T47D (cell line): ENCODE measurements at places on chromosomes 13 and 19.

DNA sequence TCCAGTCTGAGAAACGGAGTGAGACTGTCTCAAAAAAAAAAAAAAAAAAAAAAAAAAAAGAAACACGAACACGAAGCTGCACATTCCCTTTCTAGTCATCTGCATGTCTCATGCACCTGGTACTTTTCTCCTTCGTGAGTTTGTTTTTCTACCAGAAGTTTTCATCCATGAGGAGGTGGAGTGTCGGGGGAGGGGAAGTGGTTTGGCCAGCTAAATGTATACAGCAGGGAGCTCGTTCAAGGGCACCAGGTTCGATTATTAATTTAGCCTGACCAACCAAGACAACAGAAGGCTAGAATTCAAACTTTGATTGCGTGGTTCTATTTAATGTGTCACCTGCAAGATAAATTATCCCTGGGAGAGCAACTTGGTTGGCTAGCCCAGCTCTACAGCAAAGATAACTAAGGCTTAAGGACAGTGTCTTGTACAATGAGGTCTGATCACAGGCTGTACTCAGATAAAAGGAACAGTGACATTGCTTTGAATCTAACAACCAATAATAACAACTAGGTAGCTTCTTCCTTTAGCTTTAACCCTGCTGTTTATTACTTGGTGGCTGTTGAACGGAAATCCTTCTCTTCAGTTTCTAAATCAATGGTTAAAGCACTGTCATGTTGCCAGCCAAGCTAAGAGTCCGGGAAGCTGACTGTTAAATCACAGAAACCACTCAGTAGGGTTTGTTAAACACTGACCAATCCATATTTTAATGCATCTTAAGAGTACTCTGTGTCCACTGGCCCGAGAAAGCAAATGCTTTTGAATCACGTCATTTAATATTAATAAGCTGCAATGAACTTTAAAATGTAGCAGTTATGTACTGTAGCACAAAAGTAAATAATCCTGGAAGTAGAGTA, 98.4 kb upstream of the STARD13 start:
- DNase-seq, result no peak

DNA sequence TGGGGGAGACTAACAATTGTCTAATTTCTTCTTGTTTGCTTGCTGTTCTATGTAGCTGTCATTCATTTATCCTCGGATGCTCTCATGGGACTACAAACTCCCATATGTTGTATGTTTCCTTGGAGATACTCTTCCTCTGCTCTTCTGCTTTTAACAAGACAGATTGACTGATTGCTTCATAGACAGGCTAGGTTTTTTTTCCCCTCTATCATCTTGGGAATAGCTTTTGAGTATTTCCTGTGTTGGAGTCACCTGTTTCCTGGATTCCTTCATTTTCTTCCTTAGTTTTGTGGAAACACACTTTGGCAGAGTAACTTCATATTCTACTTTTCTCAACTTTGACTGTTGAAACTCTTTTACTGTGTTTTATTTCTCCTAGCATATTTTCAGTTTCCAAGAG, 27.6 kb downstream of the EDNRB start:
- DNase-seq, result no peak

GRCh38 chr19:49923055-49924003, 5.7 kb upstream of the ATF5 start:
- no peak for DNase-seq

DNA sequence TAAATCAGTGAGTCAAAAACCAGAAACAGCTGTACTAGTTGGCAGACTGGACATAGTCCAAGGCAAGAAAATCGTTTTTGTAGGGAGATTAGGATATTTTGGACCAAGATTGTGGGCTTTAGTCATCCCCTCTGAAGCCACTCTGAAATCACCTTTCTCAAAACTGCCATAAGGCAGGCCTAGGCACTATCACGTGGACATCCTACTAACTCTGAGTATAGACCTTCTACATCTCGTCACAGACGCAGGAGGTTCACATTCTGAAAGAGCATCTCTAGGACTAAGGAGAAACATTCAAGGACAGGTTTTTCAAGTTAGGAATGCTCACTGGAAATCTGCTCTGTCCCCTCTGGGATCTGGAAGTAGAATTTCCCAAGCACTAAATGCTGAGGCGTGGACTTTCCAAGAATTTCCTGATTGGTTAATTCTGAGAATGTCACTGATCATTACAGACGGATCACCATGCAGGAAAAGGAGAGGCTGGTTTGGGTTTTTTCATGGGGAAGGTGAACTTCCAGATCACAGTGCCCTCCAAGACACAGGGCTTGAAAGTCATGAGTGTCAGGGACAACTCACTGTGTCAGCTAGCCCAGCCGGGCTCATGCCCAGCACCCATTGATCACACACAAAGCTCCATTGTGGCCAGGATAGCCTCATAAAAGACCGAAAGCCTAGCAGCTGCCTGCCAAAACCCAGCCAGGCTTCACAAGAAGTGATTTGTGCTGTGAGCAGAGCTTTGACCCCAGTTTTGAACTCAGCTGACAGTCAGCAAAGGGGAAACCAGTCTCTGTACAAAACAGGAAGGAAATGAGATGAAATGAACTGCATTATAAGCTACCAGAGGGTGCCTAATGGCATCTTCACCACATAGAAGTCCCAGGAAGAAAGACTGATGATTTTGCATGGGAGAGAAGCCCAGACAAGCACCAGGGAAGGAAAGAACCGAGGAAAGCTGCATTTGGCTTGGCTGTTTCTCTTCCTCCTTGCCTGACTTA, 2.7 kb upstream of the RUBCNL start:
- DNase-seq, result no peak

DNA sequence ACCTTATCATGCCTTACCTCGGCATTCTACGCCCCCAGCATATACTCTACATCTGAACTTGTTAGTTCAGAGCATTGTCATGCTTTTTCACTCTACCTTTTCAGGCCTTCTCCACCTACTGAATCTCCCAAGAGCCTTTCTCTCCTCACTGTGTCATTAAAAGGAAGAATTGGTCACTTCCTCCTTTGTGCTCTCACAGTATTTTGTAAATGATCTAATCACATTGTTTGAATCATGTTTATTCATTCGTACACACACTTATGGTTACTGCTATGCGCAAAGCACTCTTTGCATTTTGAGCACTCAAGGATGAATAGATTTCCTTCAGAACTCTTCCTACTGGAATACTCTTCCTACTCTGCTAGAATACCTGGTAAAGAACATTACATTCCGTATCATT, 15.8 kb upstream of the ELF1 start:
- no peak for DNase-seq

- no peak for DNase-seq
Measured at GRCh38 chr19:15631817-15632216, 8.9 kb upstream of the CYP4F3 start.

GRCh38 chr13:44833139-44833538, 156.1 kb downstream of the NUFIP1 start:
- no peak for DNase-seq

DNA sequence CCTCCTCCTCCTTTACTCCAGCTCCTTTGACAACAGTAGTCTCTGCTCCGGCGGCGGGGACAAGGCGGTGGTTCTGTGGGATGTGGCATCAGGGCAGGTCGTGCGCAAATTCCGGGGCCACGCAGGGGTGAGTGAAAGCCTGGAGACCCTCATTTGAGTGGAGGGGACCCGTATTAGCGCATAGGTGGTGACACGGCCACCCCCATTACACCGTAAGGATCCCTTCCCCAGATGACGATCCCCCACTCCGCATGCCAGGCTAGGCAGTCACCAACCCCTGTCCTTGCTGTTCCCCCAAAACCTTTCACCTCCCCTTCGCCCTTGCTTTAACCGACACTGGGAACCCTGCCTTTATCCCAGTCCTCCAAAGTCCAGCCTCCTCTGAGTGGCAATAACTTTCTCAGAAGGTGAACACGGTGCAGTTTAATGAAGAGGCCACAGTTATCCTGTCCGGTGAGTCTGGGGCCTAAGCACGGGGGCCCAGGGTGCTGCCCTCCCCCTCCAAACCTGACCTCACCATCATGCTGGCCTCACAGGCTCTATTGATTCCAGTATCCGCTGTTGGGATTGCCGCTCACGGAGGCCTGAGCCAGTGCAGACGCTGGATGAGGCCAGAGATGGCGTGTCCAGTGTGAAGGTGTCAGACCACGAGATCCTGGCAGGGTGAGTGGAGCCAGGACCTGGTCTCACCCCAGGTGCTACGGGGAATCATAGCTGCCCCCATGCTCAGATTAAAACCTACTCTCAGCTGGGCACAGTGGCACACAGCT, 3.7 kb downstream of the WDR83 start:
- DNase-seq, result no peak

DNA sequence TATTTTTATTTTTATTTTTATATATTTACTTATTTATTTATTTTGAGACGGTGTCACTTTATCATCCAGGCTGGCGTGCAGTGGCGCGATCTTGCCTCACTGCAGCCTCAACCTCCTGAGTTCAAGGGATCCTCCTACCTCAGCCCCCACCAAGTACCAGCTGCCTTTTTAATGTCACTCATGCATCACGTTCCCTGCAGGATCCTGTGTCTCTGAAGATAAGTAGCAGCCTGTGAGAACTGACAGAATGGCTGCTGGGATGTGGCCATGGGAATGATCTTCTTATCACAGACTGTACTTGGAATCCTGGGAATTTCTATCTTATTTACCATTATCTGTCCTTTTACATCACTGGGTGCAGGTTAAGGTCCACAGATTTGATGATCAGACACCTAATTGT, 9.2 kb upstream of the ZNF761 start:
- no peak for DNase-seq

GRCh38 chr13:50912851-50913250, 3.3 kb downstream of the RNASEH2B start:
- no peak for DNase-seq

- no peak for DNase-seq
Measured at GRCh38 chr13:30615866-30616541, 1.7 kb upstream of the USPL1 start.

DNA sequence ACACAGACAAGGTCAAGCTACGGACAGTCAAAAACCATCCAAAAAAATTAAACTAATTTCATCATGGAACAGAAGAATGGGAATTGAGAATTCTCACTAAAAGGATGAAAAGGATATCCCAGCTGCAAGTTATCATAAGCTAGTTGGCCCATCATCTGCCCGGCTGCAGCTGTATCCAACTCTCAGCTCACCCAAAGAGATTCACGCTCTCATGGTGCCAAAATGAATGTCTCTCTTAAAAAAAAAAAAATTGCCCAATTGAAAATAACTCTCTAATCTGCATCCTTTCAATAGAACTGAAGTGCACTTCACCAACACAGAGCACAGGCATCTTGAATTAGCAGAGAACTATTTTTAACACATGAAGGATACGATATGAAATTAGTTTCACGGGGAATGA, 20.0 kb downstream of the ENOX1 start:
- DNase-seq, result no peak

GRCh38 chr19:4185413-4186086, 3.1 kb downstream of the ANKRD24 start:
- no peak for DNase-seq

DNA sequence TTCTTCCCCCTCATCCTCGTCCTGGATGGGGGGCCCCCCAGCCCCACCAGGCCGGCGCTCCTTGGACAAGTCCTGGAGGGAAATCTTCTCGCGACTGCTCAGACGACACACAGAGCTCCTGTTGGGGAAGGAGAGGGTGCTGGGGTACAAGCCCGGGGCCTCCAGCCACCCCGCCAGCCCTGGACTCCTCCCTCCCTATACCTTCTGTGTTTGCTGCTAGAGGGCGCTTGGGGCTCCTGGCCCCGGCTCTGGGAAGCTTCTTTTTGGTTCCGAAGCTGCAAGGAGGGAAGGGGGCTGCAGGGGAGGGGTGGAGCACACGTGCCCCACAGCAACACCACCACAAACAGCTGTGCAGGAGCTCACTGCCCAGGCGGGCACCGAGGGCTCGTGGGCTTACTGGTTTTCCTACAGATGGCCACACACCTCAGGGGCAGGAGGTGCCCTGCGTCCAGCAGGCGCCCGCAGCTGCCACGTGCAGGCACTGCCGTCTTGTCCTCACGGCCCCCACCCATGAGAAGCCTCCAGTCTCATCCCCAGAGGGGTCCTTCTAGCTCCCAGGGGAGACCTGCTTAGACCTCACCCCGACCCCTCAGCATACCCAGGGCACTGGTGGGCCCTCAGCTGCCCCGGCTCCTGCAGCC, 20.5 kb downstream of the EPS8L1 start:
- no peak for DNase-seq

- no peak for DNase-seq
Measured at GRCh38 chr19:42323852-42324654, 1.4 kb upstream of the MEGF8 start.

- no peak for DNase-seq
Measured at GRCh38 chr13:27177852-27178251, 6.2 kb upstream of the USP12 start.

GRCh38 chr19:32189956-32190706, 155.3 kb upstream of the ZNF507 start:
- no peak for DNase-seq

GRCh38 chr19:597406-598315, 8.0 kb downstream of the HCN2 start:
- no peak for DNase-seq

DNA sequence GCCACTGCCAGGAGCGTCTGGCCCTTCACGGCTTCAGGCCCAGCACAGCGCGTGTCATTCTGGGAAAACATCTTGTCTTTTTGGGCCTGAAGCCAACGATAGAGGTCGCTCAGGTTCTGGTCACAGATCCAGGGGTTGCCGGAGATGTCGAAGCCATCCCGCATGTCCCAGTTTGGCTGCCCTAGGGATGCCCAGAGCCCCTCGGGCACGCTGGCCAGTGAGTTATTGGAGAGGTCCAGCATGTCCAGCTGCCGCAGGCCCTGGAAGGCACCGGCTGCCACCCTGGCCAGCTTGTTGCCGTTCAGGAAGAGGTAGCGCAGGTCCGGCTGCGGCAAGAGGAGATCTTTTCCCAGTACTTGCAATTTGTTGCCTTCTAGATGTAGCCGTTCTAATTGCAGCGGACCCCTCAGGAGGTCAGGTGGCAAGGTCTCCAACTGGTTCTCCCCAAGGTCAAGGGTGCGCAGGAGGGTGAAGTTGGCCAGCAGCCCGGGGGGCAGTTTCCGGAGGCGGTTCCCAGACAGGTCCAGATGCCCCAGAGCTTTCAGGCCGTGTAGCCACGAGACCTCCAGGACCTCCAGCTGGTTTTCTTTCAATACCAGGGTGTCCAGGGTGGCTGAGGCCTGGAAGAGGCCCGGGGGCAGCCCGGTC, 1.8 kb downstream of the LRG1 start:
- no peak for DNase-seq

DNA sequence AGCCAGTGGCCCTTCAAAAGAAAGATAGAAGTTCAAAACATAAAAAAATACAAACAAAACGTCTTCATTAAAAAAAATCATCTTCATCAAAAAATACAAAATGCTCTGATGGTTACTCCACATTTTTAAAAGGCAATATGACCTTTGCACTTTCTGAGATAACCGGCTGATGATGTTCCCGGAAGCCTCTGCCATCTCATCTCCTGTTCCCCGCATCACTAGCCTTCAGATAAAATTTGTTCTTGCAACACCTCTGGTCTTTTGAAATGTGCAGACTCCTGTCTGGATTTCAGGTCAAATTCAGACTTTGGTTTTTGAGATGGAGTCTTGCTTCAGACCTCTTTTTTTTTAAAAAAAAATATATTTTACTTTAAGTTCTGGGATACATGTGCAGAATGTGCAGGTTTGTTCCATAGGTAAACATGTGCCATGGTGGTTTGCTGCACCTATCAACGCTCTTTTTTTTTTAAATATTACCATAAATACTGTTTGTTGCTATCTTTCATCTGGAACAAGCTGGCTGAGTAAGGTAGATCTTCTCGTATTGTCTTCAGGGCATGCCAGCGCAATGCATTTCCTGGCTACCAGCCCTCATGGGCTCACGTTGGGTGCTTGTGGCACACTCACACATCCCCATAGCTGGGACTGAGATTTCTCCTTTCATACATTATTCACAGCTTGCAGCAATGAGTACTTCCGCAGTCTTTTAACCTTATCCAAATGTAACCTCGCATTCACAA, 418.9 kb upstream of the ARGLU1 start:
- no peak for DNase-seq
